ENCODE measurements at places on chromosomes 5 and 9.

DNA sequence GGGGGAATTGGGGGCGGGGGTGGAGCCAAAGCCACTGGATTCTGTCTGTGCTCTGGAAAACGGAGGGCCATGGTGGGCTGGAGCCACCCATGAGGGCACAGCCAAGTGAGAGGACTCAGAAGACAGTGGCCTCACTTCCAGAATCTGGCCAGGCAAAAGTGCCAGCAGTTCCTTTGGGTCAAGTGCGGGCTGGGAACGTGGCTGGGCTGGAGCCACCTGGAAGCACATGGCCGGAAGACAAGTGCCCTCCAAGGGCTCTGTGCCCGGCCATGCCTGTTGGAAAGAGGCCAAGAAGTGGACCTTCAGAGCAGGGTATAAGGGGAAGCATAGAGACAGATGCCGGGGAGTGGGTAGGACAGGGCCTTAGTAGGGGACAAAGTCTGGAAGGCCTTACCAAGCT, 11.7 kb upstream of the SH3PXD2B start:
- no peak for DNase-seq

DNA sequence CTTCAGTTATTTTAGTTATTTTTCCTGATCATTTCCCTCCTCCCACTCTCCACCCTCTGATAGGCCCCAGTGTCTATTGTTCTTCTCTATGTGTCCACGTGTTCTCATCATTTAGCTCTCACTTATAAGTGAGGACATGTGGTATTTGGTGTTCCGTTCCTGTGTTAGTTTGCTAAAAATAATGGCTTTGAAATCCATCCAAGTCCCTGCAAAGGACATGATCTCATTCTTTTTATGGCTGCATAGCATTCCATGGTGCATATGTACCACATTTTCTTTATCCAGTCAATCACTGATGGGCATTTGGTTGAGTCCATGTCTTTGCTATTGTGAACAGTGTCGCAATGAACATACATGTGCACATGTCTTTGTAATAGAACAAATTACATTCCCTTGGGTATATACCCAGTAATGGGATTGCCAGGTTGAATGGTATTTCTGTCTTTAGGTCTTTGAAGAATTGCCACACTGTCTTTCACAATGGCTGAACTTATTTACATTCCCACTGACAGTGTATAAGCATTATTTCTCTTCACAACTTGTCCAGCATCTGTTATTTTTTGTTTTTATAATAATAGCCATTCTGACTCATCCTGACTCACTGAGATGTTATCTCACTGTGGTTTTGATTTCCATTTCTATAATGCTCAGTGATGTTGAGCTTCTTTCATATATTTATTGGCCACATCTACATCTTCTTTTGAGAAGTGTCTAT, 17.2 kb upstream of the DIRAS2 start:
- peak; percentile 3 for DNase-seq

DNA sequence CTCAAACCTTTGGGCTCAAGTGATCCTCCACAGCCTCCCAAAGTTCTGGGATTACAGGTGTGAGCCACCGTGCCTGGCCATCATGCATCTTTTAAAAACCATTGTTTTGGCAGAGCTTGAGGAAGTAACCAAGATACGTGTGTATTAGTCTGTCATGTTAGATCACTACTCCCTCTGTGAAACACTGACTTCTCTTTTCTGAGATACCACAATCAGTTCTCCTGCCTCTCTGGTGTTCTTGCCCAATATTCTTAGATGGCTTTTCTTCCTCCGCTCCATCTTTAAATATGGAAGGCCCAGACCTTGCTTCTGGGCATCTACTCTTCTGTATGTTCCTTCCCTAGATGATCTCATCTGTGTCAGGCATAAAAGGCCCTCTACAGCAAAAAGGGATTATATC, 14.2 kb upstream of the CCNB1 start:
- DNase-seq: no peak

DNA sequence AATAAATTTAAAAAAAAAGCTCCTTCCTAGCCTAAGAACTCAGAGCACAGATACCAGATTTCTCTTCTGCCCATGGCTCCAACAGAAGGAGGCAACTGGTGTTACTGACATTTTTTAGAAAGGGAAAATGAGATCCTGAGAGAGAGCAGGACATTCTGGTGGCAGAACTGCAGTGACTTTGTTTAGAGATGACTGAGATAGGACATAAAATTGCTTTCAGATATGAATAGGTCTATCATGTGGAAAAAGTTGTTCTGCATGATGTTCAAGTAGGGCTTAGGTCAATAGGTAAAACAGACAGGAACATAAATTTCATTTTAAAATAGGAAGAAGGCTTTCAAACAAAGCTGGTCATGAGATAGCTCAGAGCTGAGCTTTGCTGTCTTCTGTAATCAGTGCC, 49.6 kb downstream of the NIPAL4 start:
- no peak for DNase-seq

- DNase-seq: no peak
Observed at GRCh38 chr9:96116275-96117064, 185.5 kb downstream of the HSD17B3 start.

GRCh38 chr9:8564960-8565359, 765.4 kb upstream of the DMAC1 start:
- DNase-seq: no peak

GRCh38 chr5:2755681-2756171, 4.2 kb upstream of the IRX2 start:
- DNase-seq: no peak

- no peak for DNase-seq
Observed at GRCh38 chr5:113357696-113358476, 76.9 kb downstream of the TSSK1B start.

DNA sequence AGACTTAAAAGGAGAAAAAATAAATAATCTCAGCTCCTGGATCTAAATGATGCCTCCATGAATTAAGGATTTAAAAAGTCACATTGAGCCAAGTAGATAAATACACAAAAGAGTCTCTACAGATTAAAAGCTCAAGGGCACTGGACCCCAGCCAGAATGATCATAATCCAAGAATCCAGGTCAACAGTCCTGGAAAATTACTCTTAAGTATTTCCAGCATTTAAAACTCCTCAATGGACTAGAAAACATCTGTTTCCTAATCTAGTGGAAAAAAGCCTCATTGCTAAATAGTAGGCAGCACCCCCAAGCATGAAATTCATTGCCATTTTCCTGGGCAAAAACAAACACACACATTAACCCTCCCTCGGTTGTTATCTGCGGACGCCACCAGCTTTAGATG, 96.8 kb downstream of the FRMD3 start:
- no peak for DNase-seq

DNA sequence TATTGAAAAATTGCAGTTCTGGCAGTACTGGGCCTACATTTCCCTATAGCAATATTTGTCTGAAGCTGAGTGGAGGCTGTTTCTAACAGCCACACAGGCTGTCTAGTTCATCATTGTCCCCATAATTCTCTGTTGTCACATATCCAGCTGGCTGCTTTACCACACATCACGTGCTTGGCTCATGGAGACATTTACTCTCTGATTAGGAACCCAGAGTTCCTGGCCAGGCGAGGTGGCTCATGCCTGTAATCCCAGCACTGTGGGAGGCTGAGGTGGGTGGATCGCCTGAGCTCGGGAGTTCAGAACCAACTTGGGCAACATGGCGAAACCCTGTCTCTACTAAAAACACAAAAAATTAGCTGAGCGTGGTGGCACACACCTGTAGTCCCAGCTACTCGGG, 81.4 kb downstream of the PGM5 start:
- DNase-seq: no peak

GRCh38 chr5:123035918-123036390, 571 bp downstream of the PPIC start:
- peak; percentile 72 for DNase-seq

- DNase-seq: peak; percentile 37
Observed at GRCh38 chr5:59893429-59894227, at the start of gene PDE4D. PDE4D (minus strand) TSS chr5:59893726.

DNA sequence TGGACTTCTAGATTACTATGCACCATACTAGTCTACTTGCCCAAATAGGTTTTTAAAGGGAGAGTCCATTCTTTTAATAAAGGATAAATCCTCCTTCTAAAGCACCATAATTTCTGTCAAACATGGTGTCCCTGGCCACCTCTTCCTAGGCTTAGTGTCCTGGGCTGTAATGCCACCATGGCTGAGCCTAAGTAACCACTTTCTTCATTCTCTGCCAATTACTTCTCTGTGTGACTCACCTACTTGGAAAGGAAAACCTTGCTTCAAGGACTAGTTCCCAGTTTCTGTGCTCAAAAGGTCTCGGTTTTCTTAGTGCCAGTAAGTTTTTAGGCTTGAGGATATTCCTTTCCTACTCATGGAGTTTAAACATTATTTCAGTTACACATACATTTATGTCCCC, 273.4 kb downstream of the DENND1A start:
- no peak for DNase-seq

DNA sequence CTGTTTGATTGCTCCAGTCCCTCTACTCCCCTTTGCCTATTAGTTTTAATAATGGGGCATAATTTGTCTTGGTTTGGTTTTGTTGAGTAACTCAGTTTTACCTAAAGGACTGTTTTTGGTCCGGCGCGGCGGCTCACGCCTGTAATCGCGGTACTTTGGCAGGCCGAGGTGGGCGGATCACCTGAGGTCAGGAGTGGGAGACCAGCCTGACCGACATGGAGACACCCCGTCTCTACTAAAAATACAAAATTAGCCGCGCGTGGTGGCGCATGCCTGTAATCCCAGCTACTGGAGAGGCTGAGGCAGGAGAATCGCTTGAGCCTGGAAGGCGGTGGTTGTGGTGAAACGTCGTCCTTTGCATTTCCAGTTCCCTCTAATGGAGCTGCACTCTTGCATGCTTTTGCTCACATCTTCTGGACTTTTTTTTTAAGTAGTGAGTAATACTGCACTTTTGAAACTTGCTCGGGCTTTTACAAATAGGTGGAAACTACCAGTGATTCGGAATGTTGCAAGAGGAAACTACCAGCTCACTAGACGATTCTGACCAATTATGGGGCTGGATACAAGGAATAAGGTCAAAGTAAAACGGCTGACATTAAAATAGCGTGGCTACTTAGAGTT, 721 bp upstream of the MAML1 start:
- peak; percentile 30 for DNase-seq

DNA sequence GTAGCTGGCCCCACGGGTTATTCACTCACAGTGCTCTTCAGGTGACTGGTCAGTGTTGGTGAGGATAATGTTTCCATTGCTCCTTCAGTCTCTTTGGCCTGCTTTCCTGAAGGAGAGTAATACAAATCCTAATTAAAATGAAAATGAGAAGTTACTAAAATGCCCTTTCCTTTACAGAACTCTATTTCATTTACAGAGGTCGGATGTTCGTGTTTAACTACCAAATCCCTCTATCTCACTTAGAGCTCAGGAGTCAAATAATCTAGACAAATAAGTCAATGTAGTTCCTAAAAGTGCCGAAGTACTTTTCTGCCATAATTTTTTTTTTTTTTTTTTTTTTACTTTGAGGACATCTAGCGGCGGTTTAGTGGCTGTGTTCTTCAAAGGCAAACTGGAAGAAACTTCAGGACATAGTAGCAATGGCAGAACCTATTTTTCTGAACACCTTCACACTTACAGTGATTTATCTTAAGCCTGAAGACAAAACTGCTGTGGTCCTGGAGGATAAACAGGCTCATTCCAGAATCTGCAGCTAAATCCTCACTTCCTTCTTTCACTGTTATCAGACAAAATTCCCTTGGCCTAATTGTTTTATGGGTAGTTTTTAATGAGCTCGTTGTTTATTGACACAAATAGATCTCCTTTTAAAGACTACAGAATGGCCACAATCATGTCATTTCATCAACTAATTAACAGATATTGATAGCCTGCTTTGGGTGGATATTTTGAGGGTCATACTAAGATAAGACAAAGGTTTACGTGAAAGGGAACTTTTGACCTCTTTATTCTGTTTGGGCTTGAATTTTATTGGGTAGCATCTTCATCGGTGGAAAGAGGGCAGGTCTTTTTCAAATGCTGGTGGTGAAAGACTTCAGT, 207.6 kb upstream of the DMRTA1 start:
- no peak for DNase-seq

- DNase-seq: no peak
Observed at GRCh38 chr5:168800701-168801100, 221.5 kb upstream of the PANK3 start.

- no peak for DNase-seq
Observed at GRCh38 chr5:4703931-4704458, 436.1 kb upstream of the ADAMTS16 start.
